ENCODE measurements at places on chromosomes 16 and 17.

GRCh38 chr16:8299635-8300034 lies 290.7 kb downstream of the TMEM114 start:
- DNase-seq = no peak

DNA sequence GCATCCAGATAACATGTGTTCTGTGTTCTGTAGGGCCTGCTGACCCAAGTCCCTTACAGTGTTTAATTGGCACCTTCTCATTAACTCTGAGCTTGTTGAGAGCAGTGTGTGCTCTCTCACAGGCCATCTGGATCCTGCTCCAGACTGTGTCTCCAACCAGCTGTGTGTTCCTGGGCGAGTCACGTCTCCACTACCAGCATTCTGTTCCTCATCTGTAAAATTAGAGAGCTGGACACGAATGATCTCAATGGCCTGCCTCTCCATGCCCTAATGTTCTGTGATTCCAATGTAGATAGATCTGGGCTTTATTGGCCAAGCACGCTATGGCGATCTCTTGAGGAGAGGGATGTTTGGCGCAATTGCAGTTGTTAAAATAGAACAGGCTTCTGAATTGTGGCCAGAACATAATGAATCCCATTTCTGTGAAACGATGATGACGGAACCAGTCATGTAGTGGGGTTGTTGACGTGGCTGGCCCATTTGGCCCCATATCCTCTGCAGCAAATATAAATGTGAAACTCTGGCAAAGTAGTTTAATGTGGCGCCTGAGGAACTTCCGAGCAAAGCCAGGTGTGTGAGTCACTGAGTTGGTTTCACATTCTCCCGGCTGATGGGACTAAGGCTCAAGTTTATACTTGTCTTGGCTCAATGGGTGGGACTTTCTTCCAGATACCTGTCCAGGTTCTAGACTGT lies 22.2 kb downstream of the TBX4 start:
- no peak for DNase-seq

DNA sequence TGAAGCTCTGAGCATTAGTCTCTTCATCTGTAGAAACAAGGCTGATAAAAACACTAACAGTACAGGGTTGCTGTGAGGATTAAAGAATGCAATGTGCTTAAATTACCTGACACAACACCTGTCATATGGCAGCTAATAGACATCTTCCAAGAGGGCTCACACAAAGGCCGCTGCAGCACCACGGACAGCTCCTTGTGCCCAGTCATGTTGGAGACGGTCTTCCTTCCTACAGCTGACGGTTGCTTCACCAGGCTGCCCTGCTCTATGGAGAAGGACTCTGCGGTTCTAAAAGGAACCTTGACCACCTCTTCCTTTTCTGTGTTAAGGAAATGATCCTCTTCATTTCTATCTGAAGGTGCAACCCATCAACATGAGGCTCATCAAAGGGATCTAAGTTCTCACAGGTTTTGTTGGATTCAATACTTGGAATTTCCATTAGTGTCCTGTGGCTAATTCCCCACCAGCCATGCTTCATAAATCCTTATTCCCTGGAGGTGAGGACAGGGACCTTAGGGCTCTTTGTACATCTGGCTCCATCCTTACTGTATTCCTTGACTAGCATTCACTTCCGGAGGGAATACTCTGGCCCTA lies 138.9 kb upstream of the CES5A start:
- peak; percentile 16 for DNase-seq

- DNase-seq = no peak
Measured at GRCh38 chr17:48002266-48002915, 31.5 kb downstream of the CDK5RAP3 start.

GRCh38 chr16:28326881-28327610 lies 34.7 kb downstream of the SBK1 start:
- peak; percentile 52 for DNase-seq

GRCh38 chr16:2086812-2087747 lies 39.3 kb downstream of the TSC2 start:
- no peak for DNase-seq

DNA sequence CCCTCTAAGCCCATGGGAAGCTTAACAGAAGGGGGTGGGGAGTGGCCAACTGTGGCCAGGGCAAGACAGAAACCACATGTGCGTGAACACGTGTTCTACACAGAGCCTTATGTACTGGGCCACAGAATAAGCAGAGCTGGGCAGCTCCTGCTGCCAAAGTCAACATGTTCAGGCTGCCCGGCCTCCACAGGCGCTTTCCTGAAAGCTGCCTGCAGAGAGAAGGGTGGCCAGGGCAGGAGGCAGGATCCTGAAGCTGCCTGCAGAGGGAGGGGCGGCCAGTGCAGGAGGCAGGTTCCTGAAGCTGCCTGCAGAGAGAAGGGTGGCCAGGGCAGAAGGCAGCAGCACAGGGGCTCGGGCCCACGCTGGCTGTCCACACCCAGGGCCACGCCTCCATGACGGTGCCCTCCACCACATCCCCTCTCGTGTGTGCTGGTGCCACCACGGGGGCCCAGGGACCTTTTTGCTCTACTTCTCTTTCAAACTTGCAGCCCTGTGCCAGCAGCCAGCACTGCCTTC lies 79.5 kb downstream of the ANKRD11 start:
- DNase-seq = no peak

- peak; percentile 54 for DNase-seq
Measured at GRCh38 chr16:569445-570254, at the start of gene PIGQ. TSS of gene PIGQ (plus strand) at chr16:569968. CDS start at chr16:574075, 4,107 bp downstream.

DNA sequence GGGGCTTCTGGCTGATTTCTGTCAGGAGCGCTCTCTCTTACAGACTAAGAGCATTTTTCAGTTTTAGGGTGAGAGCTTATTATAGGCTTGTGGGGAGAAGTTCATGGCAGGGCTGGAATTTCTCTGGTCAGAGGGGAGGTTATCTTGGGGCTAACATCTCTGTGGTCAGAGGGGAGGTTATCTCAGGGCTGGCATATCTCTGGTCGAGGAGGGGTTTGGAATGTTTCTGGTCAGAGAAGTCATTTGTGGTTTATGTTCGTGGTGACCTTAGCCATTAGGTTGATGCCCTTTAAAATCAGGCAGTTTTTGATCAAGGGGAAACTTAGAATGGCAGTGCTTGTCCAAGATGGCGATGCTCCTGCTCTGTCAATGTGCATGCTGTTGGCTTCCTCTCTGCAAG lies 10.8 kb upstream of the USP31 start:
- no peak for DNase-seq

DNA sequence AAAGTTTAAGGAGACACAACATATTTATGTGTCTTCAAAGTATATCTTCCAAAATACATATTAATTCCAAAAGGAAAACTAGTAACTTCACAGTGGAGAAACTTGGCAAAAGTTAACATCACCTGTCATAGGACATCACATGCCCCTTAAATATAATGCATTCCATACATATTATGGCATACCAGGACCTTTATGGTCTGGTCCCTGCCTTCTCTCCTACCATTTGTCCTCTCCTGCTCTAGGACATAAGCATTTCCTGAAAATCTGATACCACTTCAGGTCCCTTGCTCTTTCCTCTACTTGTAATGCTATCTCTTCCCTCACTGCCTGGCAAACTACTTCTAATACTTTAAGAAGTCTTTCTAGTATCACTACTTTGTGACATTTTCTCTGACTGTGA lies 168.1 kb upstream of the RBL2 start:
- no peak for DNase-seq

GRCh38 chr17:28777178-28777577 lies 33.4 kb downstream of the TRAF4 start:
- DNase-seq = no peak

GRCh38 chr17:41382394-41382793 lies 288 bp upstream of the KRT34 start:
- no peak for DNase-seq

- peak; percentile 51 for DNase-seq
Measured at GRCh38 chr17:40111221-40112128, 10.3 kb upstream of the MSL1 start.

GRCh38 chr16:10921536-10922327 lies 20.5 kb downstream of the DEXI start:
- DNase-seq = no peak

DNA sequence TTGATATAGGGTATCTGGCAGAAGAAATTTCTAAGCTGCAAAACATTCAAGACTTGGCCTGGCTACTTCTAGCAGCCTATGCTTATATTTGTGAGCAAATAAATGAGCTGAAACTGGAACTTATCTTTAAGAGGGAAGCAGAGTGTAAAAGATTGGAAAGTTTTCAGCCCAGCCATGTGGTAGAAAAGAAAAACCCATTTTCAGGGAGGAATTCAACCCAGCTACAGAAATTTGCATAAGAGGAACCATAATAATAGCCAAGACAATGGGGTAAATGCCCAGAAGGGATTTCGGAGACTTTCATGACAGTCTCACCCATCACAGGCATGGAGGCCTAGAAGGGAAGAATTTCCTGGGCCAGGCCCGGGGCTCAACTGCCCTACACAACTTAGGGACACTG lies 31.7 kb downstream of the RNF112 start:
- DNase-seq = no peak

GRCh38 chr17:75088465-75089417 lies 987 bp downstream of the SLC16A5 start:
- no peak for DNase-seq

GRCh38 chr16:79004309-79004708 lies 596.2 kb downstream of the MAF start:
- no peak for DNase-seq

GRCh38 chr17:41835214-41835799 lies 725 bp downstream of the NT5C3B start:
- DNase-seq = no peak

All from activated CD4-positive, alpha-beta T cell treated with anti-CD3 and anti-CD28 coated beads for 24 hours (primary cell).